C1 segment of cervical spinal cord (tissue), 14 donors: ENCODE measurements at places on chromosomes 12 and 14.

- DNase-seq = no peak
Observed at GRCh38 chr14:51680031-51680430, 28.3 kb downstream of the FRMD6 start.

DNA sequence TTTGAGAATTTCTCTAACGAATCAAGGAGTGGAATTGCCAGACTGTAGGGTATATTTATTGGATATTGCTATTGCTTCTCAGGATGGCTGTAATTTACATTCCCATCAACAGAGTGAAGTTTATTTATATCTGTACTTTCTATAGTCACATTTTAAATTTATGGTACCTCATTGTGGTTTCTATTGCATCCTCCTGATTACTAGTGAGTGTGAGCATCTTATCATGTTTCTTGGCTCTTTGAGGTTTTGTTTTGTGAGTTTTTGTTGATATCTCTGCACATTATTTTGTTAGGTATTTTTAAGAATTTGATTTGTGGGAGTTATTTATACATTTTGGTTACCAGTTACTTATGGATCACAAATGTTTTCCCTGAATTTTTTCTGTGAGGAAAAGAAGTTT lies 13.9 kb downstream of the DNM1L start:
- no peak for DNase-seq

- DNase-seq = no peak
Observed at GRCh38 chr12:68903511-68903910, 29.5 kb downstream of the CPM start.

DNA sequence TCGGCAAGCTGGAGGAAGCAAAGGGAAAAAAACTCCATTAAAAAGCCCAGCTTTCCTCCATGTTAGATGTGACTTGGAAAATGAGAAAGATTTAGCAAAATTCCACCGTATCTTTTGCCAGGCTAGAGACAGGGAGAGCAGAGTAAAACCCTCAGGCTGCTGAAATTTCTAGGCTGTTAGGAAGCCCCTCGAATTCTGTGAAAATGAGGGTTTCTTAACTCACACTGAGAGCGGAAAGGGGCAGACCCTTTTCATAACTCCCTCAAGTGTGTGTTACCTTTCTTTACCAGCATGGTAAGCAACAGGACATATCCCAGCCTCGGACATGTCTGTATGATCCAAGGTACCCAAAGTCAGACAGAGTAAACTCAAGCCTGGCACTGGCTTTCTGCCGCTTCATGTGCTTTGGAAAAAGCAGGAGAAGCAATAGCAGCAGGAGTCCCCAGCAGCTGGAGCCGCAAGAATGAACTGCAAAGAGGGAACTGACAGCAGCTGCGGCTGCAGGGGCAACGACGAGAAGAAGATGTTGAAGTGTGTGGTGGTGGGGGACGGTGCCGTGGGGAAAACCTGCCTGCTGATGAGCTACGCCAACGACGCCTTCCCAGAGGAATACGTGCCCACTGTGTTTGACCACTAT lies at the start of gene RHOJ:
Gene RHOJ (plus strand): TSS at position 37 of the 637 bp plus-strand sequence. CDS start 427 bp downstream, at position 464.
- DNase-seq = no peak

DNA sequence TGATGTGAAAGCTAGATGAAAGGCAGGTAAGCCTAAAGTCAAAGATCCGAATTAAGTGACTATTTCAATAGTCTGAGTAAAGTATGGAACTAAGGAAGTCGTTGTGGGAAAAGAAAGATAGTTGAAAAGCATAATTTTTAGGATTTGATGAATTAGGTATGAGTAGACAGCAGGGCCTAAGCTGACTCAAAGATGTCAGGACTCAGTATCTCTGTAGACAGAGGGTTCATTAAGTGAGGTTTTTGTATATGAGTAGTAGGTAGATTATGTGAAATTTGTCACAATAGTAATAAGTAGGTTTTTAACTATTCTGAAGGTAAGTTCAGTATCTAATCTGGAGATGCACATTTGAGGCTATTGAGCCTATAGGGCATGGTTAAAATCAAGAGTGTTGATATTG lies 196.4 kb downstream of the RASSF9 start:
- DNase-seq = no peak

DNA sequence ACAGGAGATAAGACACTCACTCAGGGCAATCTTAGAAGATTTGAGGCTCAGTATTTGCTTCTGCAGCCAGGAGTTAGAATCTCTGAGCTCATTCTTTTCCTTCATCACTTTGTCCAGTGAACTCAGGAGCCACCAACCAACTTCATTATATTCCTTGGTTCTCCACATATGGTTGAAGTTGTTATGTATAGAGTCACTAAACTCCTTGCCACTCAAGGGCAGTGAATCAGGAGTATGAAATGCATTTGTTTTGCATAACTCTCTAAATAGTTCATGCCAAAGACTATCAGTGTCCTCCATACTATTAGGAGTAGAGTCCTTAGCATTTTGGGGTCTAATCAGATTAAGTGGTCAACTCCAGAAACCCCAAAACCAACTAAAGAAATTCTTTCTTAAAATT lies 150.6 kb downstream of the CCDC59 start:
- no peak for DNase-seq

- DNase-seq = no peak
Observed at GRCh38 chr12:75208856-75209811, 505 bp downstream of the KCNC2 start.

- DNase-seq = peak; percentile 73
Observed at GRCh38 chr14:35897616-35898111, 71.5 kb downstream of the BRMS1L start.

DNA sequence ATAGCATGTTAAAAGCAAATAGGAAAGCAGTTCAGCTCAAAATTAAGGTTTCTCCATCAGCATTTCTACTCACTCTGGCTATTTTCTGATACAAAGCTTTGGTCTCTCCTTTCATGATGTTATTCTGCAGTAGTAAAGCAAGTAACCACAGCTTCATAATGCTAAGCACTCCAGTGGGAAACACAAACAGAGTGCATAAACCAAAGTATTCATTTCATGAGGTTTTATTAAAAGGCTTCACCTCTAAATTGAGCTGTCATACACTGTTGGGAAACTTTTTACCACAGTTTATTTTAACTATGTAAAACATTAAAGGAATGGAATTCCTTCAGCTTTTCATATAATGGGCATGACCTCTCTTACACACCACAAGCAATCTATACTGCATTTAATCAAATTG lies 157.9 kb upstream of the LMO3 start:
- no peak for DNase-seq

DNA sequence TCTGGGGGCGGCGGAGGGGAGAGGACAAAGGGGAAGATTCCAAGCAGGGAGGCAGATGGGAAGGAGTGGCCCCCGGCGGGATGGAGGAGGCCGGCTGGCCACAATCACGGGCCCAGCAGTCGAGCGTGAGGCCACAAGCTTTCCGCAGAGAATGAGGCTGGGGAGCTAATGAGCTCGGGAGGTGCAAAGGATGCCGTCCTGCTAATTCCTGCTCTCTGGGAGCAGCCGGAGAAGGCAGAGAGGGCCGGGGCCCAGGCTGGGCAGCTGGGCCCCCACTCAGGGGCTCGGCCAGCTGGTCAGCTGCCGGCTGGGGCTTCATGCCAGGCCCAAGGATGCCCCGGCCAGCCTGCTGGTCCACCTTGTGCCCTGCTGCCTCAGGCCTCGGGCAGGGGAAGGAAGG lies 98.1 kb upstream of the LHX5 start:
- DNase-seq = no peak

GRCh38 chr14:53456931-53457330 lies 303.8 kb upstream of the DDHD1 start:
- DNase-seq = no peak

DNA sequence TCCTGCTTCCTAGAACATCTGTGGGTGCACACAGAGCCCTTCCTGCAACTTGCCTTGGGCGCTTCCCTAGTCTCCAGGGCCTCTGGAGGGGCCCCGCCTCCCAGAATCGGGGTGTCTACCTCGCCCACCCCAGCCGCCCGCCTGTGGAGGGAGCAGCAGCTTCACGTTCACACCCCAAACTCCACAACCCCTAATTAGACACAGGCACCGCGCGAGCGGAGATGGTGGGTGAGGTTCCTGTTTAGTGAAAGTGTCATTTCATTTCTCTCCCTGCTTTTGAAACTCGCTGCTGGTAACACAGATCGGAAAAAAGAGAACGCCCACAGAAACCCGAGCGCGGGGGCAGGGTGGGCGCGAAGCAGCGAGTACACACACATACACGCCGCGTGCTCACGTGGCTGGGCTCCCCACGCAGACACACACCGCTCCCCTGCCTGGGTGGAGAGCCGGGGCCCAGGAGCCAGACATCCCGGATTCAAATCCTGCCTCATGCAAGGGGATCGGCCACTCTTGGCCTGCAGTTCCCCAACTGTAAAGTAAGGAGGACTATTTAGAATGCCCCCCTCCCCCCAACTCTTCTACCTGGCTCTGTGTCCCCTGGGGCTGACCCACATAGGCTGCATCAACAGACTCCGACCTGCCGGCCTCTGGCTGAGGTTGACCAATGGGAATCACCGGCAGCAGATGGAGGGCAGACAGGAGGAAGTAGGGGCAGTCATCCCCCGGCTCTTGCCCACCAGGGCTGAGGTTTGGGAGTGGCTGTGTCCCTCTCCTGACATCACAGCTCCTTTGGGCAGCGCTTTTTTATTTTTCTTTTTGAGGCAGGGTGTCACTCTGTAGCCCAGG lies 79.2 kb upstream of the NCOR2 start:
- DNase-seq = no peak

- no peak for DNase-seq
Observed at GRCh38 chr14:32998433-32998832, 59.8 kb downstream of the NPAS3 start.

DNA sequence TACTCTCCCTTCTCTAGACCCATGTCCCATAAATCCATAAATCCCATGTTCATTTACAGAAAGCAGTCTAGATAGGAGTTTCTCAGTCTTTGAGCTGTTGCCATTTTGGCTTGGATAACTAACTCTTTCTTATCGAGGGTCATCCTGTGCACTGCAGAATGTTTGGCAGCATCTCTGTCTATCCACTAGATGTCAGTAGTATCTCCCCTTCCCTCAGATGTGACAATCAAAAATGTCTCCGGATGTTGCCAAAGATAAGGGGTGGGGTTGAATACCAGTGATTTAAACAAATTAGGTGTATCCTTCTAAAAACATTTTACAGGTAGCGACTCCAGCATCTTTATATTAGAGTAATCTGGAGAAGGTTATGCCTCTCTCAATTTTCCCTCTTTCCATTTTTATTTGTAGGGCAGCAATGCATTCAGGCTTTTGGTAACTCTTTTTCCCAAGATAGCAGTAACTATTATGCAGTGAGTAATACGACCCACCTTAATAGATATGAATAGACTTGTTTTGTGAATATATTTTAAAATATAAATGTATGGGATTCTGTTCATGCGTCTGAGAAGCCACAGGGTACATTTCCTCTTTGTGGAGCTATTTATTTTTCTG lies 100.7 kb downstream of the LRRK2 start:
- DNase-seq = no peak

DNA sequence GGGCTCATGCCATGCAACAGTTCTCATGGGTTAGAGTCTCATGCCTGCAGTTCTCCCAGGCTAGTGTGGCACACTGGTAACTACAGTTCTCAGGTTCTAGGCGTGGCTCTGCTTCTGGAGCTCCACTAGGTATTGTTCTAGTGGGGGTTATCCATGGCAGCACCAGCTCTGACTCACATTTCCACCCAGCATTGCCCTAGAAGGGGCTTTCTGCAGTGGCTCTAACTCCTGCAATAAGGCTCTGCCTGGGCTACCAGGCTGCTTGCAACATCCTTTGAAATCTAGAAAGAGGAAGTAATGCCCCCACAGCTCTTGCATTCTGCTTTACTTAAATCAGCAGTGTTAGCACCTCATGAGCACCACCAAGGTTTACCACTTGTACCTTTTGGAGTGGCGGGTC lies 220.3 kb upstream of the ARID2 start:
- DNase-seq = no peak

GRCh38 chr14:52550661-52551060 lies 1.6 kb downstream of the TXNDC16 start:
- no peak for DNase-seq

GRCh38 chr14:106308839-106309389 lies 782.5 kb downstream of the TMEM121 start:
- no peak for DNase-seq

DNA sequence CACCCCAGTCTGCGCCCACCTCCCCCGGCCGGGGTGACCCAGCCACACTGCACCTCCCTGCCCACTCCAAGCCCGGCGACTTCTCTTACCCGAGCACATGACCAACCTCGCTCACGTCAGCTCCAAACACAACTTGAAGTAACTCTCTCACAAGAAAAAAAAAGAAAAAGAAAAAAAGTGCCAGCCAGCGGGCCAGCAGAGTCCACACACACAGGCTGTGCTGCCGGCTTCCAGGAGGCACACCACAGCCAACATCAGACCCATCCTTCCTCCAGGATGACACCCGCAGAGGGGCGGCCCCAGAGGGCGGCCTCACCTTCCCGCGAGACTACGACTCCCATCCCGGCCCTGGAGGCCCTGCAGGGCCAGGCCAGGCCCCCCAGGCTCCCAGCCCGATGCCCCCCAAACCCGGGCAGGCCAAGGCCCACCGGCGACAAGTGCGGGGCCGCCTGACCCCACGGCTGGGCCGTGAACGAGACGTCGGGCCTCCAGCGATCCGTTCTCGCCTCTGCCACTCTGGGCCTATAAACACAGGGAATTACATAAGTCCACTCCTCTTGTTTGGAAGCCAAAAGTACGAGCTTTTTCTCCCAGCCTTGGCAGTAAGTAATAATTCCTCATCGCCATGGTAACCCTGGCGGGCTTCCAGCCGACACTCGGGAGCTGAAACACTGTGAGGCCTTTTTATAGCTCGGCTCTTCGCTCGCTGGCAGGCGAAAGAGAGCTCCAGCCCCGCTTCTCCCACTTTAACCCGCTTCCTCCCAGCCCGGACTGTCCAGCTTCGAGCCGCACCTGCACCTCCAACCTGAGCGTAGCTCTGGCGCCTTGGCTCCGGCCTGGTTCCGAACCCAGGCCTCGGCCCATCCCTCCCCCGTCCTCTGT lies 49.1 kb downstream of the NCOR2 start:
- peak; percentile 94 for DNase-seq

GRCh38 chr14:72416892-72417291 lies 477.0 kb downstream of the DPF3 start:
- DNase-seq = no peak

- no peak for DNase-seq
Observed at GRCh38 chr14:91399868-91400640, 17.6 kb downstream of the CCDC88C start.

- DNase-seq = no peak
Observed at GRCh38 chr12:130338794-130339601, 1.3 kb downstream of the PIWIL1 start.

GRCh38 chr14:104113631-104114420 lies 24.6 kb upstream of the KIF26A start:
- DNase-seq = no peak

GRCh38 chr12:95051241-95051640 lies 22.2 kb downstream of the NR2C1 start:
- DNase-seq = no peak

GRCh38 chr14:32808644-32809043 lies 130.0 kb upstream of the NPAS3 start:
- no peak for DNase-seq

- DNase-seq = no peak
Observed at GRCh38 chr14:36507847-36508417, 12.1 kb downstream of the NKX2-1 start.
